AG09309 (cell line): ENCODE measurements at places on chromosomes 5 and 9.

- no peak for DNase-seq
Measured at GRCh38 chr5:139577689-139578290, 16.7 kb downstream of the UBE2D2 start.

DNA sequence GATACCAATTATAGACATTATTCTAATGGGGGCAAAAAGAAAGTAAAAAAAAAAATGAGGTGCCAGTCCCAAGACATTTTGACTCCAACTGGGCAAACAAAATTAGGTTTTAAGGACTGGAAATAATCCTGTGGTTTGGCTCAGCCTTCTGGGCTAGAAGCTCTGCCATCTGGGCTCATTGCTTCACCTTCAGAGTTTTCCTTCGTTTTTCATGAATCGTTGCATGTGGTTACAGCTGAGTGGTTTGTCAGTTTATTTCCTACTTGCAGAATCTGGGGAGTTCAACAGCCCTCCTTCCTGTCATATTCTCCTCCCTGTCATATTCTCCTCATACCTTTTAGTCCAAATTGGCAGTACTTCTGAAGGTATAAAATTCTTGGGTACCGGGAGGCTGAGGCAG is 12.0 kb downstream of the UGT3A2 start:
- no peak for DNase-seq

- no peak for DNase-seq
Measured at GRCh38 chr5:173420108-173420507, 91.9 kb upstream of the STC2 start.

DNA sequence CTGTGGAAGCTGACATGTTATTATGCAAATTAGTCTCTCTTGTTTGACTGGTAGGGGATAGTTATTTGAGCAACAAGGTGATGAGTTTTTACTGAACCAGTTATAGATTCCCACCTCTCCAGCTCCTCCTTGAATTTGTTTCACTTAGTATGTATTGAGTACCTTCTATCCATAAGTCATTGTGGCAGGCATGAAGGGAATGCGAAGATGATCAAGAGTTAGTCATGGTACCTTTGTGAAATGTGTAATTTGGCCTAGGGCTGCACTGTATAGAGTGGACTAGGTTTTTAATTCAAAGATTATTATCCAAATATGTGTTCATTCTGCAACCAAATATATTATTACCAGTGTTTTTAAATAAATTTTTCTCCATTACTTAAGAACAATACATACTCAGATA is 110.1 kb downstream of the HACD4 start:
- DNase-seq: no peak

- no peak for DNase-seq
Measured at GRCh38 chr5:176578391-176578808, 29.3 kb downstream of the CDHR2 start.

DNA sequence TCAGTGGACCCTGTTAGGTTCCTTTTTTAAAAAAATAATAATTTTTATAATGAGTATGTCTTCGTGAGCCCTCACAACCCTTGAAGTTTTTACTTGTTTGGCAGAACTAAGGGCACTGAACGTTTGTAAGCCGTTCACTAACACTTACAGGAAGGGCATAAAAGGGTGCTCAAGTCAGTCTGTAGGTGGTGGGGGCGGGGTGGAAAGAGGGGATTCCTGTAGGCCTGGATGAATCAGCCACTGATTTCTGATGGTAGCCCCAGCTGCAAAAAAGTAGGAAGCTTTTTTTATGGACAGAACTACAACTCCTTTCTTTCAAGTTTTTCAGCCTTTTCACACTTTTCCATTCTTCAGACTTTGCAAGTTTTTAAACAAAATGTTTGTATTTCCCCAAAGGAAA is 35.8 kb downstream of the PIK3R1 start:
- DNase-seq: no peak

- no peak for DNase-seq
Measured at GRCh38 chr5:179864686-179865085, 6.1 kb upstream of the MRNIP start.

- peak; percentile 3 for DNase-seq
Measured at GRCh38 chr9:108885643-108886348, 23.7 kb downstream of the ACTL7A start.

- no peak for DNase-seq
Measured at GRCh38 chr5:146015001-146015400, 78.6 kb downstream of the SH3RF2 start.

DNA sequence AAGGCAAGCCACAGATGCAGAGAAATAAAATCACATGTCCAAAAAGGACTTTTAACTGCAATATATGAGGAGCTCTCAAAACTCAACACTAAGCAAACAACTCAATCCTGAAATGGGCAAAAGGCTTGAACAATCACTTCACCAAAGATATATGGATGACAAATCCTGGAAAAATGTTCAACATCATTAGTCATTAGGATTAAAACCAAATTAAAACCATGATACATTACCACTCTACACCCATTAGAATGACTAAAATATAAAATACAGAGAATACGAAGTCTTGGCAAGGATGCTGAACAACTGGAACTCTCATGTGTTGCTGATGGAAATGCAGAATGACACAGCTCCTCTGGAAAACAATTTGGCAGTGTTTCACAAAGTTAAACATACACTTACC is 277.4 kb downstream of the TLE1 start:
- no peak for DNase-seq

DNA sequence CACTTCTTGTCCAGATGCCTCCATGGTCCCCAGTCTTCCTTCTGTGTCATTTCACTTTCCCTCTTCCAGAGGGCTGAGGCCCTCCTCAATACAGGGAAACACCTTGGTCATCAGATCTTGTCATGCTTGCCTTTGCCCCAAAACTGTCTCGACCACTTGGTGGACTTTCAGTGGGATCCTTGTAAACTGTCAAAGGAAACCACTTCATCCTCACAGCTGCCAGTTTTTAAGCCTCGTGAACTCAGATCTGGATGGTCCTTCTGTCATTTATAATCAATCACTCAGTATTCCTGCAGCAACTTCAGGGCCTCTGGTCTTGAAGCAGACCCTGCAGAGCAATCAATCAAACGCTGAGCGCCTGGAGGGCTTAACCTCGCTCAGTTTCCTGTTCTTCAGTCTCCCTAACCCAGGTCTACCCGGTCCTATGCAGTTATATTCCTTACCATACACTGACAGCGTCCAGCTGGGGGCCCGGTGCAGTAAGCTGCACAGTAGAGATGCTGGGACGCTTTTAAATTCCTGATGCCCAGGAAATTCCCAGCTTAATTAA is 74.6 kb downstream of the GOLPH3 start:
- no peak for DNase-seq

- no peak for DNase-seq
Measured at GRCh38 chr5:98993512-98993911, 64.7 kb upstream of the CHD1 start.

GRCh38 chr5:149221326-149221725 is 50.3 kb upstream of the AFAP1L1 start:
- DNase-seq: peak; percentile 17

DNA sequence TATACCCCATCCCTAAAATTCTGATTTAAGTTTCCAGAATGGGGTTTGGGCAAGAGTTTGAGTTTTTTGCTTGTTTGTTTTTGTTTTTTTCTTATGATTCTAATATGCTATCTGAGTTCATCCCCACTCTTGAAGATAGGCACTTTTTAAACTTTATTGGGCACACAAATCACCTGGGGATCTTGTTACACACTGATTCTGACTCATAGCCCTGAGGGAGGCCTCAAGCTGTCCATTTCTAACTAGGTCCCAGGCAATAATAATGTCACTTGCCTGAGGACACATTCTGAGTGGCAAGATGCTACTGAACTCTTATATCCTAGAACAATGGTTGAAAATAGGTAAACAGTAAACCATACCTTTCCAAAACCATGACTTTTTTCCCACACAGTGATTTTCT is 22.8 kb upstream of the ABLIM3 start:
- no peak for DNase-seq

DNA sequence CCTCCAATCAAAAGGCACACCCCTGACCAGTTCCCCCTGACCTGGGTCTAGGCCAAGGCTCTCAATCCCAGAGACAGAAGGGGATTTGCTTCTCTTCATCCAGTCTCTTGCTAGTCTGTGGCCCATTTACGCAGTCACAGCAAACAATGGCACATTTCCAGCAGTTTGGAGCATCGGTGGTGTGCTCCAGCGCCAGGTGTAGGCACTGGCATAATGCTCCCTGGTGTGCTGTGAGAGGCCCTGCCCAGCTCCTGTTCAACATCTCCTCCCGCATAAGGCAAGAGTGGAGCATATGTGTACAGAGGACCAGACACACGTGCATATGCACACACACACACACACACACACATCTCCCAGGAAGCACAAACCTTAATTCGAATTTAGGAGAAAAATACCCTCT is 79.5 kb upstream of the ERCC6L2 start:
- DNase-seq: no peak

DNA sequence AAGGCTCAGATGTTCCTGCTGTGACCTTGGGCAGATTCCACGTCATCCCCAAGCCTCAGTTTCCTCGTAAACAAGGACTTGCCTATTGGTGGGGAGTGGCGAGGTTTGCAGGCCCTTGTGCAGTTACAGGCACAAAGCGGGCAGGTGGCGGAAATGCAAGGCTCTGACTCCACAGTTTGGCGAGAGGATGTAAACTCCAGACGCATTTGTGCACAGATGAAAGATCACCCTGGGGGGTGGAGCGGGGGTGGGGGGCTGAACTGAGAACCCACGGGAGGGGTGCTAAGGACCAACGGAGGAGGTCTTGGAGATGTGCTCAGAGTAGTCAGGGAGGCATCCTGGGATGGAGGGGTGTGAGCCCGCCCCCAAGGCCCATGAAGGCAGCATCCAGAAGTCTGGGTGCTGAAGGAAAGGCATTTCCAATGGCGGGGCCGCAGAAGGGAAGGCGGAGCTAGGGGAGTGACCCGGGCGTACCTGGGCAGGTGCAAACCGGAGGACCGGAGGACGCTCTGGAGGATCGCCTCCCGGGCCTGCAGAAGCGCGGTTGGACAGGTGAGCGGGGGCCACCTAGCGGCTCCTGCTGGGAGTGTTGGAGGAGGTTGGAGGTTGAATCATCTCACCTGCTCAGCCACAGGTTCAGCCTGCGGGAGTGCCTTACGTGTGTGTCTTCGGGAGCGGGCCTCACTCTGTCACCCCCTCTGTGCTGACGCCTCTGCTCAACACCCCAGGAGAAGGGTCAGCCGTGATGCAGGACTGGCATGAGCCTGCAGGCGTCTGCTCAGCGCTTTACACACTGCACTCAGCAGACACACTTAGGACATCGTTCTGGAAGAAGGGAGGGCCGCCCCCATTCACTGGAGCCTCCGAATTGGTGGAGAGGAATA is 1.9 kb upstream of the FIBCD1 start:
- DNase-seq: no peak

DNA sequence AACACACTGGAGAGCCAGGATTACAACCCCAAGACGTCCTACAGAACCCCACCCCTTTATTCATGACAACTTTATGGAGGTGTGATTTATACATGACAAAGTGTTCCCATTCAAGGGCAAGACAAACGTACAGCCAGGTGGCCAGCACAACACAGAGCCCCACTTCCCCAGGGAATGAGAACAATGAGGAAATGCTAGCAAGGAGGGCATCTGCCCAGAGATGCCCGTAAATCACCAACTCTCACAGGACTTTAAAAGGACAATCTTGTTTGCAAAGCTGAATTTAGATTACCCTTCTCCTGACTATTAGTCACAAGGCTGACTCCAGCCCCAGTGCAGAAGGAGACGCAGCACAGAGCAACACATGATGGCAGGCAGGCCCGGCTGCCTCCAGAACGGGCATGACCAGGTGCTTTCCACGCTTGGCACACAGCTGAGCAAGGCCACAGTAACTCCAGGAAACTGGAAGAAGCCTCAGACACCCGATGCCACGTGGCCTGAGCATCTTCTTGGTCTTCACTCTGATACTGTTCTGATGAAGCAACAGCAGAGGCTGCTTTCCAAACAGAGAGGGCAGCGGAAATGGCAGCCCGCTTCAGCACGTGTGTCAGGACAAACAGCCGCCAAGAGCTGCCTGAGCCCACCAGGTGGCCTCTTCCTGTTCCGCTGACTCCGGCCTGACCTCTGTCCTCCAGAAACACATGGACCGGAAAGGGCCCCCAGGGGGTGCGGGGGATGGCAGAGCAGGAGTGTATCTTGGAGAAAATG is 51.4 kb downstream of the ROR2 start:
- DNase-seq: no peak

DNA sequence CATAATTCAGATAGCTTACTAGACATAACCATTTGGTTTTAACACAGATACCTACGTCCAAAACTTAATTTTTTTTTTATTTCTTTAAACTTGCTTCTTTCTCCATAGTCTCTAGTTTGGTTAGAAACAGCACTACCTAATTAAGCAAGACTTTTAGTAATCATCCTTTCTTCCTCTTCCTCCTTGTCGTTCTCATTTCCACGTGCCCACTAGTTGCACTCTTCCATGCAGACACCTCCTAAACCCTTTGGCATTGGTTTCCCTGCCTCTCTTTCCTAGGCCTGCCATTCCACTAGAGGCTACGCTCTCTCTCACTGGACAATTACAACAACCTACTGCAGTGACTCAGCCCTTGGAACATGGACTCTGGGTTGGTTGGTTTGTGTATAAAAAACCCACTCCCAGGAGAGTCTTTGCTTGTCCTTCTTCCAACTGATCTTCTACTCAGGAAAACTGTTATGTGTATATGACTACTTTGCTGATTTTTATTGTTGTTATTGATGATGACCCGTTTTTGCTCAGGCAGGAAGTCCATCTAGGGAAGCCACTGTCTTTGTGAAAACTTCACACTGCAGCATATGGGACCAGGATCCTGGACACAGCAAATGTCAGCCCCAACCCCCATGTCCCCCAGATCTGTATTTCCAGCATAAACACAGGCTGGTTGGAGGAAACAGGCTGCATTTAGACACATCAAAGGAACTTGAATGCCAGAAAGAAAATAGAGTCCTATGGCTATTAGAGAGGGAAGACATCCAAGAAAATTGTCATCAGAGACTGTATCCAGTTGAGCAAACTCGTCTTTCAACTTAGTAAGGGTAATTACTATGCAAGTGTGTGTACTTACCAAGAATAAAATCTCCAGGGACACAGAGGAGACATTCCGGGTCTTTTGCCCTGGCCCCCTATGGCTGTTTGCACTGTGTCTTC is 503.2 kb downstream of the GADD45G start:
- DNase-seq: no peak

DNA sequence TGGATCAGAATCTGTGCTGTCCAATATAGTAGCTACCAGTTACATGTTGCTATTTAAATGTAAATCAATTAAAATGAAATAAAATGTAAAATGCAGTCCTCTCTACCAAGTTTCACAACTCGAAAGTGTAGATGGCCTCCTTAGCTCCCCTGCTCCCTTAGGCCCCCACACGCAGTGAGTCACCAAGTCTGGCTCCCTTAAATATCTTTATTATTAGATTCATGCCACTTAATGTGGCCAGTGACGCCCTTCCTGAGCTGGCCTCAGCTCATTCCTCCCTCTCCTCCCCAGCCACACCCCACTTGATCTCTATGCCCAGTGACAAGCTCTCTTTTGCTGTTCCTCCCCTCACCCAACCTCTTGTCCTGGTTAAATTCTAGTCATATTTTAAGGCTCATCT is 88.4 kb upstream of the DNAH5 start:
- DNase-seq: no peak

- DNase-seq: peak; percentile 18
Measured at GRCh38 chr5:131466171-131466766, 168.8 kb downstream of the RAPGEF6 start.
